ENCODE measurements at places on chromosomes 7 and 10.

GRCh38 chr7:81515009-81515408 lies 254.8 kb downstream of the HGF start:
- DNase-seq, result no peak

DNA sequence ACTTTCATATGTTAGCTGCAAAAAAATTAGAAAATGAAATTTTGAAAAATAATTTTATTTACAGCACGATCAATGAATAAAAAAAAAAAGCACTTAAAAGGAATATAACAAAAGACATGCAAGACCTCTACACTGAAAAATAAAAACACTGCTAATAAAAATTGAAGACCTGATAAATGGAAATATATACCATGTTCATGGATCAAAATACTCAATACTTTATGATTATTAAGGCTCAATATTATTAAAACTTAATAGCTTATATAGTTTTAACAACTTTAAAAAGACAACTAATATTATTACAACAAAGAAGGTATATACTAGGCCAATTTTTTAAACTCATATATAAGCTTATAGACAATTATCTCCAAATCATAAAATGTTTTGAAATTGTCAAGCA lies 143.0 kb downstream of the GFRA1 start:
- DNase-seq, result no peak

- DNase-seq, result no peak
Measured at GRCh38 chr7:149293338-149293737, 31.3 kb downstream of the ZNF783 start.

- no peak for DNase-seq
Measured at GRCh38 chr10:57849691-57850357, 417.9 kb downstream of the IPMK start.

- DNase-seq, result no peak
Measured at GRCh38 chr10:86667421-86668181, 710 bp upstream of the LDB3 start.

GRCh38 chr10:112526906-112527305 lies 79.9 kb downstream of the VTI1A start:
- no peak for DNase-seq

DNA sequence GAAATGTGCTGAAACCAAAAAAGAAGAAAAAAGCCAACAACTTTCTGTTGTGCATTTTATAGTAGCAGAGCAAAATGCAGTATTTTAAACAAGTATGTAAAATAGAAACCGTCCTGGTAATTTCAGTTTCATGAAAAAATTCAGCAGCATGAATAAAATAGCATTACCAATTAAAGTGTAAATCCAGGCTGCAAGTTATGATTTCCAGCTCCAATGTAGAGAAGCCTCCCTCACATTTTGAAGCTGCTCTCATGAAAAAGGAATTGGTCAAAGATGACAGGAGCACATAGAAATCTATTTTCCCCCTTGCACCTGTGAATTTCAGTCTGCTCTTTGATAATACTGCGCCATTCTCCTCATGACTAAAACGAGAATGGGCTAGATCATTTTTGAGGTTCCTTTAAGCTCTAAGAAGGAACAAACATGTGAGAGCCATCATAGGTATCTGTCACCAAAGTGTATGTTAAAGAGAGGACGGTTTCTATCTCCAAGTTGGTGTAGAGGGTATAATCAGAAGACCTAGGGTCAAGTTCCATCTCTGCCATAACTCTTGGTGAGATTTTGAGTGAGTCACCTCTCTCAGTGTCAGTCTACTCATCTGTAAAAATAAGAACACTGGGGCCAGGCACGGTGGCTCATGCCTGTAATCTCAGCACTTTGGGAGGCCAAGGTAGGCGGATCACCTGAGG lies 107.5 kb downstream of the MTPAP start:
- DNase-seq, result no peak

DNA sequence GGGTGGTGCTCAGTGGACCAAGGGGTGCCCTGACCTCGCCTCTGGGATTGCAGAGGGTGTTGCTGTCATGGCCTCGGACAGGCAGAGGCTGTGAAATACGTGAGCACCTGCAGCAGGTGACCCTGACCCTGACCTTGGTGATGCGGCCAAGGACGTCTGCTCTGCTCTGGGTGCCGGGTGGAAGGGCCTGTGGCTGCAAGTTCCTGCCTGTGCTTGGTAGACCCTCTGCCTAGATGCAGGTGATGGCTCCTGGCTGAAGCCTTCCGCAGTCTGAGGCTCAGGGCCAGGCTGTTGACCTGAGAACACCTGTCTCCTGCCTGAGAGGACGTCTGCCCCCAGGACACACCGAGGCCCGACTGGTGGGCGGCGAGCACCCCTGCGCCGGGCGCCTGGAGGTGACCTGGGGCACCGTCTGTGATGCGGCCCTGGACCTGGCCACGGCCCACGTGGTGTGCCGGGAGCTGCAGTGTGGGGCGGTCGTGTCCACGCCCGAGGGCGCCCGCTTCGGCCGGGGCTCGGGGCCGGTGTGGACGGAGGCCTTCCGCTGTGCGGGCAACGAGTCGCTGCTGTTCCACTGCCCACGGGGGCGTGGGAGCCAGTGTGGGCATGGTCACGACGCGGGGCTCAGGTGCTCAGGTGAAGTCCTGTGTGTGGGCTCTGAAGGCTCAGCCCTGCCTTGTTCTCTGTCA lies 4.4 kb downstream of the SCART1 start:
- DNase-seq, result no peak

DNA sequence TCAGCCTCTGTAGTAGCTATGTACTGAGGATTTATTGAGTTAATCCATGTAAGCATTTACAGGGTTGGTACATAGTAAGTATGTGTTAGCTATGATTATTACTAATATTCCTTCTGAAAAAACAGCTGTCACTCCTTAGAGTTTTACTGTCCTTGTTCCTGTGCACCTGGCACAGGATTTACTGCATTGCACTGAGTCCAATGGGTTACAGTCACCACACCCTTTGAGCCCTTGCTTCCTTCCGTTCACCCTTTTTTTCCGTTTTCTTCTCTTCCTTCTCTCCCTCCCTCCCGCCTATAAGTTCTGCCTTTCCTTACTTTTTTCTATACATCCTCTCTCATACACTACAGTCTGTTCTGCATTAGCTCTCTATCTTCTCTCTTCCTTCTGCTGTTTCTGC lies 12.5 kb upstream of the CDK6 start:
- no peak for DNase-seq

DNA sequence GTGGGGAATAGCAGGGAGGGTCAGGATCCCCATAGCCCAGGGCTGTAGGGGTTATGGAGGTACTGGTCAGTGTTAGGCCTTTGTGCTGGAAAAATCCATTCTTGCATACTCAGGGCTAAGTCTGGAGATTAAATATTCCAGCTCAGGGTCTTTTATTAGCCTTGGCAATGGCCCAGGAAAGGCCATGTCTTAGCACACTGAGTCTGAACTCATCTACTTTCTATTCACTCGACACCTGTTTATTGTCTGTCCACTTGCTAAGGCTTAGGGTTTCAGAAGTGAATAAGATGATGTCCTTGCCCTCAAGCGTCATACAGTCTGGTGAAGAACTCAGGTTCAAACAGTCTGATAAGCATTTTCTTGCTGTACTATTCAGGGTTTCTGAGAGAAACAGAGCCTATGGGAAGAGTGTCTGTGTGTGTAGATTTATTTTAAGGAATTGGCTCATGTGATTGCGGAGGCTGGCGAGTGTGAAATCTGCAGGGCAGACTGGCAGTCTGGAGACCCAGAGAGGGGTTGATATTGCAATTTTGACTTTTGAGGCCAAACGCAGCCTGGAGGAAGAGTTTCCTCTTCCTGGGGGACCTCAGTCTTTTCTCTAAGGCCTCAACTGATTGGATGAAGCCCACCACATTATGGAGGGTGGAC lies 135.8 kb downstream of the RAMP3 start:
- no peak for DNase-seq

DNA sequence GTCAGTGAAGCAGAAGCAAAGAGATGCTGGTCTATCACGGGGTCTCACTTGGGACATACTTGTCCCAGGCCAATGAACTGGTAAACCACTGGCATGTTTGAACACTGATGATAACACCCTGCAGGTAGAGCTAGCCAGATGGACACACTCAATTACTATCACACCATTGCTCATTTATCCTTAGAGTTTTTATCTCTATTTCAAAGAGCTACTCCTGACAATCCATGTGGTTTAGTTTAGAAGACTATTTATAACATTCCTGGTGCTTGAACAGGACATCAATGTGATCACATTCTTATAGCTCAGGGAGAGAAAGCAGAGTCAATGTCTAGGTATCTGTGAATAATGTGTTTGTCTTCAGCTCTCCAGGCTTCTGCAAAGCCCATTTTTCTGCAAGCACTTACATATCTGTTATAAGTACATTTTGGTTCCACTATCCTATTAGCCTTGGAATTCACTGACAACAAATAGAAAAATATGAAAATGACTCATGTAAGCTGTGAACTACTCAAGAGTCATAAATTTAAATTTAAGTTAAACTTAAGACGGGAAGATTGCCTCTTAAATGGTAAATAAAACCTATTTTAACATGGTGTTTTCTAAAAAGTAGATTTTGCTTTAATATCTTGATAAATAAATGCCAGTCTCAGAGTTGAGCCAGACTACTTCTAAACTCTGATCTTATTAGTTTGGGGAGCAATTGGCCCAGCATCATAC lies 106.7 kb upstream of the MBL2 start:
- DNase-seq, result no peak

- DNase-seq, result no peak
Measured at GRCh38 chr10:119608316-119609155, 11.8 kb upstream of the TIAL1 start.

GRCh38 chr7:3218411-3219225 lies 82.4 kb upstream of the SDK1 start:
- no peak for DNase-seq

DNA sequence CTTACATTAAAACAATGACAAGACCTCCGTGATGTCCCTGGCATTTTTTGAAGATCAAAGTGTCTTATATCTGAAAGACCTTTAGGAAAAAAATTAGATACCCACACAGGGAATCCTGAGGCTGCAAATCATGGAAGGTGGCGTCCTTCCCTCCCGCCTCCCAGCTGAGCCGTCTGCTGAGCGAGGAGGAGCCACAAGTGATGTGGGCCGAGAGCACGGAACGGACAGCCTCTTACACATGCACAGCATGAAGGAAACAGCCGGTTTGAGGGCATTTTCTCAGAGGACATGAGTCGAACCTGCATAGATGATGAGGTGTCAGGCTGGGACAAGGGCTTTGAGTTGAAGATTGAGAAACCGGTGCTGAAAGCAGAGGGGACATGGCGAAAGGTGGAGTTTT lies 163.3 kb downstream of the ADARB2 start:
- no peak for DNase-seq

- no peak for DNase-seq
Measured at GRCh38 chr7:25026156-25026555, 46.2 kb upstream of the OSBPL3 start.

- no peak for DNase-seq
Measured at GRCh38 chr7:147524726-147525250, 1065.8 kb upstream of the C7orf33 start.
